Stimulated activated CD4-positive, alpha-beta T cell treated with anti-CD3 and anti-CD28 coated beads, Interleukin-15, amount 100 ng/mL, for 1 hour (primary cell): ENCODE measurements at places on chromosomes 6 and 20.

- no peak for DNase-seq
These were observed 32.5 kb downstream of the AKAP7 start for GRCh38 chr6:131167773-131168172.

GRCh38 chr6:161590961-161591627, 317.2 kb upstream of the AGPAT4 start:
- no peak for DNase-seq

- no peak for DNase-seq
These were observed 724 bp downstream of the CDKN1A start for GRCh38 chr6:36679043-36679833.

- DNase-seq, result no peak
These were observed 78.8 kb upstream of the ARID1B start for GRCh38 chr6:156698239-156699016.

DNA sequence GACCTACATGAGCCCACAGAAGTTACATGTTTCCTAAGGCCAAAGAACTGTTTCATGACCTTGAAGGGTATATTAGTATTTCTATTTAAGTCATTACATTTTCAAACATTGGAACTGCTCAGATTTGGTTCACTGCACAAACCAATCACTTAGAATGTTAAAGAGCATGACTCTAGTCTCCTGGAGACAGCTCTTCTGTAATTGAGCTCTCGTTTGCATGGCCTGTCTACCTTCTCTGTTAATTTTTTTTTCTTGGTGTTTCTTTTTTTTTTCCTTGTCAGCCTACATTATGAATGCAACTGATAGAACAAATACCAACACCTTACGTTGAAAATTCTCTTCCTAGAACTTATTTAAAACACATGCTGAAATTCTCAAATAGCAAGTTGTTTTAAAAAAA, 860.2 kb upstream of the MAP3K7 start:
- DNase-seq, result no peak

- no peak for DNase-seq
These were observed 5.6 kb upstream of the BTBD3 start for GRCh38 chr20:11912013-11912658.

GRCh38 chr20:39164642-39165041, 202.5 kb downstream of the DHX35 start:
- DNase-seq, result no peak
